Activated T-helper 1 cell treated with anti-CD3 and anti-CD28 coated beads, Interleukin-12 subunit alpha, Interleukin-12 subunit beta, Interleukin-2, Interleukin-4 antibody, amounts not matched to agents 30 ng/mL and 10 ng/mL and 1 ng/mL, durations not matched to agents 14 hours and 24 hours and 36 hours (primary cell): ENCODE measurements at places on chromosomes 7 and 10.

DNA sequence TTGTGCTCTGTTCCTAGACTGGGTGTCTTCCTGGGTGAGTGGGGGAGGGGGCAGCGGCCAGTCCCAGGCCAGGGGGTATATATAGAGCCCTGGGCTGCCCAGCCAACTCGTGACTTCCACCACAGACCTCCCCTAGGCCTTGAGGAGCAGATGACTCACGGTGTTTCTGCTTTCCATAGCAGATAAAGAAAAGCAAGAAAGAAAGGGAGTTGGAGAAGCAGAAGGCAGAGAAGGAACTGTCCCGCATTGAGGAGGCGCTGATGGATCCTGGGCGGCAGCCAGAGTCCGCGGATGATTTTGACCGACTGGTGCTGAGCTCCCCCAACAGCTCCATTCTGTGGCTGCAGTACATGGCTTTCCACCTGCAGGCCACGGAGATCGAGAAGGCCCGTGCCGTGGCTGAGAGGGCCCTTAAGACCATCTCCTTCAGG lies 10.1 kb downstream of the CALHM2 start:
- no peak for DNase-seq

DNA sequence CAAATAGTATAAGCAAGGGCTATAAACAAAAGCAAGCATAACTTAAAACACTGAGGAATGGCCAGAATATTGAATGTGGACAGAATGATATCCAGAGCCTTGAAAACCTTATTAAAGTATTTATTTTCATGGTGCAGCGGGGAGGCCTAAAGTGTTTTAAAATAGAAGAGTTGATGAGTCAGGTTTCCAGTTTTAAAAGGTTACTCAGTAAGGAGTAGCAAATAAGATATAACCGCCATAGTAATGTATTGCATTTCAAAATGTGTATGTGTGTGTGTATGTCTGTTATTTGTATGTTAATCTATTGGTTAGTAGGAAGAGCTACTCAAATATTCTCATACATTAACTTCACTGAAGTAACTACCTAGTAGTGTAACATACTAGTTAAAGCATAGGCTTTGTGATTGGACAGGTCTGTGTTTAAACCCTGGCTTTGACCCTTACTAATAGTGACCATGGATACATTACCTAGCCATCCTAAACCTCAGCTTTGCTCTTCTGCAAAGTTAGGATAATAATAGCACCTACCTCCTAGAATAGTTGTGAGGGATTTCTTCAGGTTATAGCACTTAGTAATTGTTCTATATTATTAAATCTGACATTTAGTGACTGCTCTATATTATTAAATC lies 16.9 kb downstream of the CUTC start:
- no peak for DNase-seq

GRCh38 chr10:86200269-86200668 lies 166.3 kb downstream of the GRID1 start:
- DNase-seq: no peak

DNA sequence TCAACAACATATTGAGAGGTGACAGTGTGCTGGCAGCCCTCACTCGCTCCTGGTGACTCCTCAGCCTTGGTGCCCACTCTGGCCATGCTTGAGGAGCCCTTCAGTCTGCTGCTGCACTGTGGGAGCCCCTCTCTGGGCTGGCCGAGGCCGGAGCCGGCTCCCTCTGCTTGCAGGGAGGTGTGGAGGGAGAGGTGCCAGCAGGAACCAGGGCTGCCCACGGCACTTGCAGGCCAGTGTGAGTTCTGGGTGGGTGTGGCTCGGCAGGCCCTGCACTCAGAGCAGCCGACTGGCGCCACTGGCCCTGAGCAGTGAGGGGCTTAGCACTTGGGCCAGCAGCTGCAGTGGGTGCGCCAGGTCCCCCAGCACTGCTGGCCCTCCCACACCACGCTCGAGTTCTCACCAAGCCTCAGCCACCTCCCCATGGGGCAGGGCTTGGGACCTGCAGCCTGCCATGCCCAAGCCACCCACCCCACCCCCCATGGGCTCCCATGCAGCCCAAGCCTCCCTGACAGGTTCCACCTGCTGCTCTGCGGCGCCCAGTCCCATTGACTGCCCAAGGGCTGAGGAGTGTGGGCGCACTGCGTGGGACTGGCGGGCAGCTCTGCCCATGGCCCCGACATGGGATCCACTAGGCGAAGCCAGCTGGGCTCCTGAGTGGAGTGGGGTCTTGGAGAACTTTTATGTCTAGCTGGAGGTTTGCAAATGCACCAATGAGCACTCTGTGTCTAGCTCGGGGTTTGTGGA lies 377.1 kb upstream of the ANKRD30A start:
- no peak for DNase-seq

DNA sequence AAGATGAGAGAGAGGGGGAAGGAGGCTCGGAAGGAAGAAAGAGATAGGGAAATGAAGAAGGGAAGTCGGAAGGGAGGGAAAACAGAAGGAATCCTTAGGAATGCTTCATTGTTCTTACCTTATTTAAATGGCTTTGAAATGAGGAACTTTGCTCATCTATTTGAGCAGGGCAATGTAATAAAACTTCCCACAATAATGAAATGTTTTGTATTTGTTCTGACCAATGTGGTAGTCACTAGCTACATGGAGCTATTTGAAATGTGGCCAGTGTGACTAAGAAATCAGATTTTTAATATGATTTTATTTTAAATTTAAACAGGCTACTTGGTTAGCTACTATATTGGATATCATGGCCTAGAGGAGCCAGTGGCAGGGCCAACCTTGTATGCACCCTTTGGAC lies 510.6 kb downstream of the HTR7 start:
- DNase-seq: no peak

DNA sequence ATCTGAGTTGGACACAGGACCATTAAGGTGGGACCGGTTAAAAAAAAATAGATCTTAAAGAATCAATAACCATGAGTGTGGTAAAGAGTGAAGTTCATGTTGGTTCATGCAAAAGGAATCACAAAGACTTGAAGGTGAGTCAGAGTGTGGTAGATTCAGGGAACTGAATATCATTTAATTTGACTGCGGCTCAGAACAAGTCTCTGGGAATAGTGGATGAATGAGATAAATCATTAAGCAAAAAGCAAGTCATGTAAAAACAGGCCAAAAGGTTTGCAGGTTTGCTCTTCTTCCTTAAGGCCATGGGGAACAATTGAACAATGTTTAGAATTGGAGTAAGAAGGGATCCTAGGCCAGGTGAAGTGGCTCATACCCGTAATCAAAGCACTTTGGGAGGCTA lies 385.8 kb downstream of the ETV1 start:
- no peak for DNase-seq
